Activated T-cell treated with anti-CD3 and anti-CD28 coated beads, Interleukin-2, amount 50 U/mL, for 1 hour (primary cell): ENCODE measurements at places on chromosomes 2 and 18.

DNA sequence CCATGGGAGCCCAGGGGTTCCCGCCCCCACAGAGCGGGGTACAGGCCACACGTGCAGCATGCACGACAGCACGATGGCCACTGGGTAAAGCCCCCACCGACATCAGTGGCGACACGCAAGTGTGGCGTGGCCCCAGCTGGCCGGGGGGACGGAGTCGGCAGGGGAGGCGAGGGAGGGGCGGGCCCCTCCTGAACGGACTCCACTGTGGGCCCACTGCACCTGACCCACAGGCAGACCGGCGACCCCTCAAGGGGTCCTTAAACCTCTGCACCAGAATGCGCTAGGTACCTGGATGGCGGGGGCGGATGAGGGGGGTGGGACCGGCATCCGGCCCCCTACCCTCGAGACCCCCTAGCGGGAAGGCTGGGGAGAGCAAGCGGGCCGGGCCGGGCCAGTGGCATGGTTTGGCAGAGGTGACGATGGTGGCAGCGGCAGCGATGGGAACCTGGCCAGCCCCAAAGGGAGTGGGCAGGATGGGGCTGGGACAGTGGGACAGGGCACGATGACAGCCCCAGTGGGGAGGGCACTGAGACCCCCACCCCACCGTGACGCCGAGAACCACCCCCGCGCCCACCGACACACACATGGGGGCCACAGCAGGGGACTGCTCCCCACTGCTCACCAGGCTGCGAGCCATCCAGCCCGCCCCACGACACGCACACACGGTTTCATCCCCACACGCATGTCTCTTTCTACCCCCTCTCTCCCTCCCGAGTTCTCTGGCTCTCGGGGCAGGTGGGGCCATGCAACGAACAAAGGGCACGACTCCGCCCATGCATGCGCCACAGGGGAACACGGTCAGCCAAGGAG, 91.9 kb upstream of the ANKRD30BL start:
- DNase-seq = no peak

GRCh38 chr2:149191915-149192314, 138.5 kb upstream of the LYPD6 start:
- no peak for DNase-seq

- DNase-seq = no peak
These were observed 46.1 kb downstream of the CFAP36 start for GRCh38 chr2:55565613-55566012.

DNA sequence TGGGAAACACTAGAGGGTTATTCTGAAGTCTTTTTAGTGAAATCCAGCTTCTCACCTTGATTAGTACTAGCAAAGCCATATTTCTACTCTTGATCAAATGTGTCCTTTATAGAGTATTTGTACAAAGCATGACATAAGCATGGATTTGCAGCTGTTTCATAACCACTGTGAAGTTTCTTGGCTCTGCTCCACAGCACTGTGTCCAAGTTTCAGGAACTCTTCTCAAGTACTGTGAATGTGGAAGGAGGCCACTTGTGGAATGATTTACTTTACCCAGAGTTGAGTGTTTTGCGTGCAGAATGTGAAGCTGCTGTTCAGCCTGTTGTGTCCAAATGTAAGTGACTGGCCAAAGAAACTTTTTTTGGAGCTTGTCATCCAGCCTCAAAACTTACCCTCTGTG, 16.2 kb upstream of the MAPRE2 start:
- DNase-seq = no peak

- DNase-seq = no peak
These were observed 37.6 kb upstream of the TAF1B start for GRCh38 chr2:9805435-9806297.

DNA sequence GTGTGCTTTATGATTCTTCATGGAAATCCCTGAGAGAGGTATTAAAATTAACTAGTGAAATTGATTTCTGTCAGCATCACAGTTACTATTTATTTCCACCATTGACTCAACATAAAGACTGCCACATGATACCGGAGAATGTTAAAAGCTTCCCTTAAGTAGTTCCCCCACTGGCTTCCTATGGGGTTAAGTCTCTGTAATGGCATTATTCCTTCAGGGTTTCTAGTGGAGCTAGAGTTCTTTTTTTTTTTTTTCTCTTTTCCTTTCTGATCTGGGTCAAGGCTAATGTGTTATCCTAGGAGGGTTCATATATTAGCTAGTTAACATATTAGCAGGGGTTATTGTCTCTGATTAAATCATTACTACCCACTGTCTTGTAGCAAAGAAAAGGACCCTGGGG, 1919.1 kb upstream of the PIK3C3 start:
- no peak for DNase-seq

DNA sequence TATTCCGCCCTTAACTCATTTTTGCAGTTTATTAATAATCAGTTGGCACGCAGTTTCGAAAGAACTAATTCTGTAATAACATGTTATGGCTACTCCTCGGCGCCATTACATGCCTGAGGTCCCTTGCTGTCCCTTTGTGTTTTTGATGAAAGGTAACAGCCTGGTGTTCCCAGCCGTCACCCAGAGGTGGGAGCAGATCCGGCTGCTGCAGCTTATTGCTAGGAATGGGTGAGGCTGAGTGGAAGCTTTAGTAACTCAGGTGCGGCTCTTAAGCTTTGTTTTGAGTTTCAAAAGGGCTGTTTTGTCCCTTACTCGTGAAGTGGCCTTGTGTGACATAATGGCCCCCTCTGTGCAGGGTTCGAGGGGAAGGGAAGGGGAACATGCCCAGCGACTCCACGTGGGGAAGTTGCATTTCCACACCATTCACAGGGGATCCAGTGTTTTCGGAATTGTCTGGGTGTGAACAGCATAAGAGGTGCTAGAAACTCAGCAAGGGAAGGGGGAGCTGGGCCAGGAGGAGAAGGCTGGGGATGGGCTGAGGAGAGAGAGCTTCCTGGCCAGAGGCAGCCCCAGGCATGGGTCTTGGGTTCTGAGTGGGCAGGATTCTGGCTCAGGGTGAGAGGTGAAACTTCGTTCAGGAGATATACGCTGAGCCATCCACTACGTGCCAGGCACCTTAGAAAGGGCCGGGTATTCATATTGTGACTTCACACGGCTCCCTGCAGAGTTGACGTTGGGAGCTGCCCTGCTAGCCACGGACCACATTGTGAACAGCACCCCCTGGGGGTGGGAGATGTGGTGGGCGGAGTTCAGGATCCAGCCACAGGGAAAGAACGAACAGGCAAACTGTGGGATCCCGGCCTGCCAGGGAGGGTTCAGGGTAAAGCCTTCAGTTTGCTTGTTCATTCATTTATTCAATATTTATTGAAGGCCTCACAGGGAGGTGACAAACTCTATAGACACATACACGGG, 84.4 kb downstream of the TGOLN2 start:
- DNase-seq = no peak

GRCh38 chr2:110931648-110932047, 189.1 kb upstream of the BCL2L11 start:
- no peak for DNase-seq

- no peak for DNase-seq
These were observed 147.4 kb downstream of the CERS6 start for GRCh38 chr2:168603439-168603961.

DNA sequence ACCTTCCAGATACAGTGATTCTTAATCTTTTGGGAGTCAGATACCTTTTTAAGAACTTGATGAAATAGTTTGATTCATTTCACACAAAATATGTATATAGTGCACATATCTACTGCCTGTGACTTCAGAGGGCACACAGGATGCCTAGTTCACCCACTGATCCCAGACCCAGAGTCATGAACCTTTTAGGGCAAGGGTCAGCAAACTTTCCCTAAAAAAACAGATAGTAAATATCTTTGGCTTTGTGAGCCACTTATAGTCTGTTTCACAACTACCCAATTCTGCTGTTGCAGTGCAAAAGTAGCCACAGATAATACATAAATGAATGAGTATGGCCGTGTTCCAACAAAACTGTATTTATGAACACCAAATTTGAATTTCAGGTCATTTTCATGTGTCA, 124.9 kb downstream of the ANKRD44 start:
- DNase-seq = no peak

- DNase-seq = no peak
These were observed 60.6 kb downstream of the DAW1 start for GRCh38 chr2:227932001-227932400.

- no peak for DNase-seq
These were observed 57.8 kb downstream of the PDK1 start for GRCh38 chr2:172613615-172614231.

- DNase-seq = no peak
These were observed 249.2 kb upstream of the SLC39A10 start for GRCh38 chr2:195407783-195408182.

- peak; percentile 20 for DNase-seq
These were observed 56.8 kb downstream of the SRD5A2 start for GRCh38 chr2:31523871-31524492.

DNA sequence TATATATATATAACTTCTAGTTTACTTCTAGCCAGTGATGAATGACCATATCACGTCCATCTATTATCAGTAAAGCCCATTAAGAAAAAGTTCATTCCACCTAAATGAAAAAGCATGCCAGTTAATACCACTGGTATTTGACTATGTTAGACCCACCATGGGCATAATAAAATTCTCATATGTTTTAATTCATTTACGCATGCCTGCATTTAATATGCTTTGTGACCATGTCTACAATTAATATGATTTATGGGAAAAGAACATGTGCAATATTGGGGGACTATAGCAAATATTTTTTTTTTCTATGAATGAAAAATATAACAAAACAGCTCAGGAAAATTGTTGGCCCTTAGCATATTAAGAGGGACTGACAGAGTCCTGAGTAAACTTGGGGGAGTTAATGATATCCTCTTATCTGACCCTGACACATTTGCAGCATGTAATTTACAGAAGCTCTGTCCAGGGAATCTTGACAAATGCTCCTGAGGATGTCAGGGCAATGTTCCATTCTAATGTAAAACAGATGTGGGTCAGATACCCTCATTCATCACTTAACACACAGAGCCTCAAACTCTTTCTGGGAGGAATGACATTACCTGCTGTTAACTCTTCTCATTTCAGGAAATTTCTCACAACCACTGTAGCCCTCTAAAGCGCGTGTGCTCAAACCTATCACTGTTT, 90.6 kb downstream of the PAX3 start:
- DNase-seq = no peak

- DNase-seq = no peak
These were observed 120.9 kb downstream of the SPTBN1 start for GRCh38 chr2:54577035-54577434.

DNA sequence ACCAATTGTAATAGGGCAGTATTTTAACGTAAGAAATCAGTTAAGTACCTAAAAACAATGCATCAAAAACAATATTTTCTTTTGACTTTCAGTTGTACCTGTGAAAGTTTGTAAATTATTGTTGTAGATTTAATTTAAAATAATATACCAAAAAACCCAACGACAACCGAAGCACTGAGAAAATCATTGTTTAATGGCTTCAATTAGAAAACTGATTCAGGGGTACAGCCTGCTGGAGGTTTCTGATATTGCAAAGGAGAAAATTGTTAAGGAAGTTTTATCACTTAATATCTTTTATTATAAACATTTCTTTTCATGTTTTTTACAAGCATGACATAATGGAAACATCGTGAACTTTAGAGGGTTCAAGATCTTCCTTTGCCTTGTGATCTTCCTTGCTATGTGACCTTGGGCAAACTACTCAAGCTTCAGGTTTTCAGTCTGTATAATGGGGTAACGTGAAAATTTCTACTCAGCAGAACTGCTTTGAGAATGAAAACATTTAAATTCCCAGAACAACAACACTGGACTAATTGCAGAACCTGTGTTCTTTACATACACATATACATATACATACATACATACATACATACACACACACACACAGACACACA, 76.3 kb upstream of the GLS start:
- DNase-seq = no peak

GRCh38 chr2:95333888-95334338, 36.8 kb downstream of the KCNIP3 start:
- no peak for DNase-seq

DNA sequence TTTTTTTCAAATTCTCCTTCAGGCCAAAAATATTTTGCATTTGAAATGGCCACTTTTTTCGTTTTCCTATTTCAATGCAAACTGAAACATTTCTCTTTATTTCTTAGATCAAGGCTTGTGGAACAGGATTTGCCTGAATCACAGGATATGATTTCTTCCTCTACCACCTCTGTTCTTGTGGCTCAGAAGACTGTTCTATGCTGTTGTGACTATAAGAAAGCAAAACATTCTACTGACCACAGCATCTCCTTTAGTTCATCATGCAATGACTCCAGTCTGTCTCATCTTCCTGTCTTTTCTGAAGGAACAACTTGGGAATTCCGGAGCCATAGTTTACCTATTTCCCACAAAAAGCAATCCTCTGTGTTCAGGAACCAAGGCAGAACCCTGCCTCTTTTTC, 16.2 kb upstream of the ZNF512 start:
- DNase-seq = no peak

DNA sequence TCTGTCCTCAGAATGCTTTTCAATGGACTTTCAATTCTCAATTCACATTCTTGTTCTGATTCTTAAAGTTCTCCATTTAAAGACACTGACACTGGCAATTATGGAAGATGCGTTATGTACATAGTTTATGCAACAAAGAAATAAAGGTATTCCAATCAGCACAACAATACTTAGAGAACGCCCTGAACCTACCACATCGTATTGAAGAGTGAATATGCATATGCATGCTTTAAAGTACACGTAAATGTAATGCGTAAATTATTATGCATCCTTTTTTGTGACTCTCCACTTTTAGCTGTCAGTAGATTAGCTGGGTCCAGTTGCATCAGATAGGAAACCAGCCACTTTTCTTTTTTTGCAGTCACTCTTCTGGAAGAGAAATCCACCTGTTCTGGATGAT, 83.5 kb downstream of the RBM43 start:
- DNase-seq = no peak

DNA sequence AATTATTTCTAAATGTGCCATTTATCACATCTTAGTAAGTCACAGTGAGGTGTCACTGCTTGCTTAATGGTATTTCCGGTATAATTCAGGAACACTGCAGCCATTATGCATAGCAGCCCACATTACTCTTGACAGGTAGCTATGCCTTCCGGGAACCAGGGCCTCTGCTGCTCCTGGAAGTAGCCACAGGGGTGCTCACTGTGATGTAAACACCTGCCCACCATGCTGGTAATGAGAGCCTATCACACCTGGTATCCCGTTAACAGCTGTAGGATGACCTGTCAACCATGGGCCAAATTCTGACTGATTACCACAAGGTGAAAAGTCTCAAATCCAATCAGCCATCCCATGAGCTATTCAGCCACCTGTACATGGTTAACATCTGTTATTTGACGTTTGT, 647.0 kb upstream of the NXPH2 start:
- no peak for DNase-seq

GRCh38 chr2:162091325-162092007, 17.5 kb upstream of the DPP4 start:
- peak; percentile 29 for DNase-seq

DNA sequence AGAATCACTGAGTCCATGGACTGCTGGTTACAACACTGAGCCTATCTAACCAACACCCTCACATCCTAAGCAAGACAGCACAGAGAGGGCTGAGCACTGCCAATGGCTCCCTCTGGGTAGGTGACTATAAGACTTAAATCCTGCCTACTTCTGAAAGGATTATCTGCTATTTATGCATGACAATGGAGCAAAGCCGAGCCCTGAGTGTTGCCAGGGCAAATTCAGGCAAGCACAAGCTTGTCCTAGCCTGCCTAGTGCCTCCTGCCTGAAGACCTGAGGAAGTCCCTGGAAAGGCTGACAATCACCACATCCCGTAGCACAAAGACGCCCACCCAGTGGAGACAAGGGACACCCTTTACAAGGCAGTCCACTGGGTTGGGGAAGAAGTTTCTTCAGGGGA, 129.7 kb downstream of the OSR1 start:
- DNase-seq = no peak
